ENCODE measurements at places on chromosomes 2 and 18.

DNA sequence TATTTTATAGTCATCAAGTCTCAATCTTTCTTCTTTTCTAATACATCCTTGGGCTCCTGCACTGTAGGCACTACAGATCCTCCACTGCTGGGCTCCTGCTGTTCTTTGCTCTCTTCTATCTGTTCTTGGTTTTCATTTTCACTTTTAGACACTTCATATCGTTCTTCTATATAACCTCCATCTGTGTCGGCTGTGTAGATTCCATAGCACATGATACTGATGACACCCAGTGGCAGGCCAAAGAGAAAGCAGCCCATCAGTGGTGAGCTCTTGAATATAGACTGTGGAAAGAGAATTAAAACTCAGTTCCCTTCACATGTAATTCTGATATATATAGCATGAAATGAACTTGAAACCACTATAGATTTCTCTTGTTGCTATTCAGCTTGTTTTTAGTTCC is 38.0 kb downstream of the TMX3 start:
- no peak for DNase-seq

- no peak for DNase-seq
These were observed 525 bp upstream of the MAL start for GRCh38 chr2:95024960-95025405.

- no peak for DNase-seq
These were observed 640.2 kb downstream of the TSN start for GRCh38 chr2:122395687-122396086.

- no peak for DNase-seq
These were observed 28.4 kb upstream of the PTMA start for GRCh38 chr2:231679908-231680284.

- no peak for DNase-seq
These were observed 304.8 kb downstream of the RND3 start for GRCh38 chr2:150182566-150183235.
